NCI-H1694 treated with DMSO at 0.1 percent for 48 hours (cell line): ENCODE measurements at places on chromosomes 2 and 18.

DNA sequence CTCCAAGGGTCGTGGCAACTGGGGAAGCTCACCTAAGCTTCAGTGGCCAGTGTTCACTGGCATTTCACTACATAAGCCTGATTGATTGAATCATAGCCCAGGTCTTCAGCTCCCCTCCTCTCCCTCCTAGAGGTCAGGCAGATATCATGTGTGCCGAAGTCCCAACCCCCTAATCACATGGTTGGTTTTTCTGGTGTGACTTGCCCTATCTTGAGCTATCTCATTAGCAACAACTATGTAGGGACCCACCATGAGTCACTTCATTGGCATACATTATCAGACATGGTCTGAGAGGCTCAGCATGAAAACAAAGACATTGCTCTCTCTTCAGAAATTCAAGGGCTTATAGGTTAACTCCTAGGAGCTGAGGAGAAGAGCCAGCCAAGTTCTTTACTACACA, 76.8 kb downstream of the LYPD1 start:
- no peak for DNase-seq

- no peak for DNase-seq
Observed at GRCh38 chr18:4587204-4587603, 132.1 kb upstream of the DLGAP1 start.

- no peak for DNase-seq
Observed at GRCh38 chr2:194610297-194610696, 1046.7 kb upstream of the SLC39A10 start.

- DNase-seq: no peak
Observed at GRCh38 chr2:98188351-98189046, 101.5 kb downstream of the VWA3B start.

GRCh38 chr2:180715044-180715443, 265.4 kb upstream of the UBE2E3 start:
- DNase-seq: no peak
